ENCODE measurements at places on chromosomes 7 and 10.

GRCh38 chr7:81128011-81128410, 209.2 kb upstream of the SEMA3C start:
- no peak for DNase-seq

GRCh38 chr7:831596-832166, 595 bp upstream of the SUN1 start:
- DNase-seq = no peak

DNA sequence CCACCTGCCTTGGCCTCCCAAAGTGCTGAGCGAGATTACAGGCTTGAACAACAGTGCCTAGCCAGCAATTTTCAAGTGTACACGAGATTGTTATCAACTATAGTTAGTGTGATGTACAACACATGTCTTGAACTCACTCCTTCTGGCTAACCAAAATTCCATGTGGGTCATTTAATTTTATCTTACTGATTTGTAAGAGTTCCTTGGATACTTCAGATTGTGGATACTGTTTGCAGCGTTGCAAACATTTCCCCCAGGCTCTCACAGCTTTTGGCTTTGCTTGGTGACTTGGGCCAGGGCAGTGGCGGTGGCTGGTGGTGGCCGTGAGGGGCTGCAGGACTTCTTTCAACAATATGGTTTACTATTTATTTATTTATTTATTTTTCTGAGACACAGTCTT, 8.5 kb upstream of the TMEM270 start:
- no peak for DNase-seq

- no peak for DNase-seq
Measured at GRCh38 chr7:80088705-80089104, 45.9 kb upstream of the GNAI1 start.

GRCh38 chr10:124325633-124325914, 93.1 kb downstream of the OAT start:
- DNase-seq = no peak

DNA sequence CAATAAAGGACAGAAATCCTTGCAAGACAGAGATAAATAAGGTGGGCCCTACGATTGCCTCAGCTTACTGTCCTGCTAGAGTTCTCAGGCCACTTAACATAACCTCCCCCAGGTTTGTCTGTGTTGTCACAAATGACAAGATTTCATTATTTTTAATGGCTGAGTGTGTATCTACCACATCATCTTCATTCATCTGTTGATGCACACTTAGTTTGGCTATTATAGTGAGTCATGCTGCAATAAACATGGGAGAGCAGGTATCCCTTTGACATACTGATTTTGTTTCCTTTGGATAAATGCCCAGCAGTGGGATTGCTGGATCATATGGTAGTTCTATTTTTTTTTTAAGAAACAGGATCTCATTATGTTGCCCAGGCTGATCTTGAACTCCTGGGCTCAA, 60.6 kb downstream of the PRTFDC1 start:
- DNase-seq = no peak

DNA sequence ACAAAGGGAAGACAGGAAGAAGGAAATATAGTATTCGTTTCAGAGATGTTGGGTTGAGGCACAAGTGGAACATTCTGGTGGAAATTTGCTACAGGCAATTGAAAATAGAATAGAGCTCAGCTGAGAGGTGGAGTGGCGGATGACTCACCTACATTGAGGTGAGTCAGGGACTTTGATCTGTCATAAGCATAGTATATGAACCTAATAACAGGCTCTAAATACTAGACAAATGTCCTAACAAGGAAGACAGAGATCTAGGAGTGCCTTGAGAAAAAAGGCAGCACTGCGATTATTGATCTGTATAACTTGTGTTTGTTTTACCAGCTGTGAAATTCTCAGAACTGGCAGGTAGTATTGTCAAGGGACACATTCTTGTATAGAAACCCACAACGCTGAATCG, 907 bp upstream of the IFRD1 start:
- DNase-seq = peak; percentile 43

DNA sequence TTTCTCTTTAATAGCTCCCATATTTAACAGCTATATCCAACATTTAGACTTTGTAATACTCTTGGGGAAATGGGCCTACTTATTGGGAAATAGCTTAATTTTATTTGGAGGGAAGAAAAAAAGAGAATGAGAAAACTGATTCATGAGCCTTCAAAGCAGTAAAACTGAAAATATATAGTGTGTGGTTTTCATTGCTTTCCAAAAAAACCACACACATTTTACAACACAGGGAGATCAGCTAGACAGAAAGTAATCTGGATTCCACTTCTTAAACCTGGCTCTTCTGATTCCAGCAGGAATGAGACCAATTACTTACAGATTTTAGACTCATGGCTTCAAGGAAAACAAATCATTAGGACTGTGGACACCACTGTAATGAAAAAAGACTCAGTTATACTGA, 48.7 kb downstream of the CH25H start:
- DNase-seq = no peak

GRCh38 chr7:99033765-99034164, 110.1 kb downstream of the SMURF1 start:
- no peak for DNase-seq

- DNase-seq = no peak
Measured at GRCh38 chr10:14581553-14582321, 193.0 kb downstream of the FAM107B start.

- DNase-seq = no peak
Measured at GRCh38 chr10:98326621-98327027, 58.6 kb upstream of the LOXL4 start.

DNA sequence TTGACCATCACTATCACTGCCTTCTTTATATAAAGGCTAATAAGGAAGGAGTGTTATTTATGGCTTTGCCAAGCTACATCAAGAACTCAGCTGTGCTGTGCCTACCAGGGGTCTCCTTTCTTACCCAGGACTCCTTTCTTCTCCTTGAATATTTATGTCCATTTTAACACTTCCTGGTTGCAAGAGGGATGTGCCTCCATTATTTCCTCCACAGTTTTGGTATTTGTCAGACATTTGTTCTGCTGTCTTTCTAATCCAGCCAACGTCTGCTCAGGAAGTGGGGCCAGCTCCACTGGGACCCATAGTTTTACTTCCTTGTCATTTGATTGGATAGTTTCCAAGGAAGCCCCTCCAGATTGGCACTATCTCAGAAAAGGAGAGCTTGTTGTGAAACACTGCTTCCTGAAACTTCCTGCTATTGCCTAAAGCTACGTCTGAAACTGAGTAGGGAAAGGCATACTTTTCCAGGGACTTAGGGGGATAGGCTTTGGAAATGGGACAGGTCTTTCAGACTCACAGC, 6.6 kb upstream of the STRIP2 start:
- DNase-seq = no peak

- DNase-seq = no peak
Measured at GRCh38 chr7:128391805-128392204, 18.0 kb downstream of the IMPDH1 start.

GRCh38 chr7:47538846-47539311, 43.0 kb downstream of the TNS3 start:
- DNase-seq = no peak

DNA sequence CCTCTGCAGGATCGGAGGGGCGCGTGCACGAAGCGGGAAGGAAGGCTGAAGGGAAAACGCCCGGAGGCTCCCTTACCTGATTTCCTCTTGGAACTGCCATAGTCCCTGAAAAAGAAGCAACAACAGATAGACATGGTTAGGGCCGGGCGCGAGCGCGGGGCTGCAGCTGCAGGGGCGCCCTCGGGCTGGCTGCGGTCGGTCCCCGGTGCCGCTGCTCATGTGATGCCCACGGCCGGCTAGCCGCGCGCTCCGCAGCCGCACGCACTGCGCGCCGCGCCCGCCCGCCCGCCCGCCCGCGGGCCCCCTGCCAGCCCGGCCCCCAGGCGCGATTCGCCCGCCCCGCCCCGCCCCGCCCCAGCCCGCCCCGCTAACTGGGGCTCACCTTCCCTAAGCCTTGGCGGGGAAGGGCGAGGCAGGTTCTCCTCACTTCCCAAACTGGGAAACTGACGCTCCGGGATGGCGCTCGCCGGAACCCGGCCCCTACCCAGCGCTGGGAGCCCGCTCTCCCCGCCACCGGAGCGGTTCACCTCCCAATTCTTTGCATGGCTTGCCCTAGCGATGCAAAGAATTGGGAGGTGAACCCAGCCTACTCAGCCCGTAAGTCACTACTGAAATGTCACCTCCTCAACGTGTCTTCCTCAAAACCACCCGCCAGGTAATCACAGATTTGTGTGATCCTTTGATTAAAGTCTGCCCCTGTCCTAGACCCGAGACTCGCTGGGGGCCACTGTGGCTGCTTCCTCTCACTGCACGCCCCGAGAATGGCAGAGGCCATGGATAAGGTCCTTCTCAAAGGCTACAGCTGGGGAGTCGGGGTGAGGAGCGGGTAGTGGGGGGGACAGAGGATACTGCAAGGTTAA, 162.2 kb downstream of the SH3PXD2A start:
- DNase-seq = no peak

DNA sequence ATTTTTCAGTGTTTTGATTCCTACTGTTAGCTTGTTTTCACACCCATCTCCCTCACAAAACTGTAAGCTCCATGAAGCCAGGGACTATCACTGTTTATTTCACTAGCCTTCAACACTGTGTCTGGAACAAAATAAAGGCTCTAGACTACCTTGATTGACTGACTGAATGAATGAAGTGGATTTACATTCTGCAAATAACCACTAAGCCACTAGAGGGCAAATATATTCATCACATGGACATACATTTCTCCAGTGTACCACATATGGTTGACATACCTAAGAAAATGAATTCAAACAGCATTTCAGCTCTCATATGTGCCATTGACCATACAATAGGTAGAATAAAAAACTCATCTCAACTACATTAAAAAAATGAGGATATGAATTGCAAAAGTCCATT, 185.9 kb downstream of the RAB11FIP2 start:
- no peak for DNase-seq

- DNase-seq = no peak
Measured at GRCh38 chr10:7362471-7362870, 48.4 kb downstream of the SFMBT2 start.

- no peak for DNase-seq
Measured at GRCh38 chr10:86547296-86547695, 25.7 kb upstream of the WAPL start.

GRCh38 chr7:47373871-47374451, 207.9 kb downstream of the TNS3 start:
- DNase-seq = no peak
